ENCODE measurements at places on chromosomes 1 and 21.

DNA sequence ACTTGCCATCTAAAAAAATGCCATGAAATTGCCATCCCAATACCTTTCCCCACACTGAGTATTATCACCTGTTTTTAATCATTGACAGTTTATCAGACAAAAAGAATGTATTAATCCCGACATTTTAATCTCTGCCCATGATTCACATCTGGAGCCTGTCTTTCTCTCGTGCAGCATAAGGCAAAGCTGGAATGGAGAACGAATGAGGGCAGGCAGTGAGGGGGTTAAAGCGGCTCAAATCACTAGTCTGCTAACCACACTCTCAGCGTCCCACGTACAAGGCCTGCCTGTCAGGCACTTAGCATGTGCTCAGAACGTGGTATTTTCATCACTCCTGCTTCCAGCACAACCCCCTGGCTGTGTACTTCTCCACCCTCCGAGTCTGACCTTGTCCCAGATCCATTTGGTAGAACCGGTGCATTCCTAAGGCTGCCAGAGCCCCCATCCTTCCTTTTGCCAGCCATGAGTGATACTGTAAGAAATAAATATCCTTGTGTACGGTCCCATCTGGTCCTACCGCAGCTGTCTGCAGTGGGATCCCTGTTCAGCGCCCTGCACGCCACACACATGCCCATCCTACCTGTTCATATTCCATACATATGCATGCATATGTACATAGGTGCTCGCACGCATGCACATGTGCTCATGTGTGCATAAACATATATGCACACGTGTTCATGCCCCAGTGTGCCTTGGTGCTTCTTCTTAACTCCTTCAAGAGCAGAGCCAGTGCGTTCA lies 34.6 kb upstream of the FHAD1 start:
- DNase-seq = no peak

- DNase-seq = no peak
Measured at GRCh38 chr1:208803011-208803811, 559.0 kb upstream of the PLXNA2 start.

- no peak for DNase-seq
Measured at GRCh38 chr1:191697556-191697955, 460.7 kb upstream of the RGS18 start.

DNA sequence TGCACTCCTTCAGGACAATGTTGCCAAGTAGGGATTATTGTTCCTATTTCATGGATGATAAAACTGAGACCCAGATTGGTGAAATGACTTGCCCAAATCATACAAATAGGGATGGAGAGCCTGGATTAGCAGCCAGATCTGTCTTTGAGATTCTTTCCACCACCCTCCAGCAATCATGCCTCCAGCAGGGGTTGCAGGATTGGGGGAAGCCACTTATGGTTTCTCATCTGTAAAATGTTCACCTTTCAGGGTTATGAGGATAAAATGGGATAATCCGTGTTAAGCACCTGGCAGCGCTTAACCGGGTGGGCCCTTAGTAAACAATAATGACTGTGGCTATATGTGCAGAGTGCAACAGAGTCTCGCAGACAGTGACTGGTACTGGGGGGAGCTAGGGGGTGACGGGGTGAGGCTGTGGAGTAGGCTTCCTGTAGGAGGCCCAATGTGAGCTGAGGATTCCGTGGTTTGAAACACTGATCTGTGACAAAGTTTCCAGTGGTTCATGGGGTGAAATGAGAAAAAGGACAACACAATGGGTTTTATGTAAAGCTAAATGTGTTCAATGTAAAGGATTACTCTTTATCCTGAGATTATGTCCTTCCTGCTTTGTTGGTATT lies 33.7 kb upstream of the FOXO6 start:
- no peak for DNase-seq

DNA sequence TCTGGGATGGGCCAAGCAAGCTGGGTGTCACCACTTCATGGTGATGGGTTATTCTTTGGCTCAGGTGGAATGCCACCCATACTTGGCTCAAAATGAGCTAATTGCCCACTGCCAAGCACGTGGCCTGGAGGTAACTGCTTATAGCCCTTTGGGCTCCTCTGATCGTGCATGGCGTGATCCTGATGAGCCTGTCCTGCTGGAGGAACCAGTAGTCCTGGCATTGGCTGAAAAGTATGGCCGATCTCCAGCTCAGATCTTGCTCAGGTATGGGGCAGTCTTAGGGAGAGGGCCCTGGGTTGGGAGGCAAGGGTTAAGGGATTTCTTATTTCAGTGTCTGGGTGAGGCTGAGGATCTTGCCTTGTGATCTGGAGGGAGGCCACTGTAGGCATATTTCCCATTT lies 15.4 kb upstream of the NASP start:
- DNase-seq = no peak

DNA sequence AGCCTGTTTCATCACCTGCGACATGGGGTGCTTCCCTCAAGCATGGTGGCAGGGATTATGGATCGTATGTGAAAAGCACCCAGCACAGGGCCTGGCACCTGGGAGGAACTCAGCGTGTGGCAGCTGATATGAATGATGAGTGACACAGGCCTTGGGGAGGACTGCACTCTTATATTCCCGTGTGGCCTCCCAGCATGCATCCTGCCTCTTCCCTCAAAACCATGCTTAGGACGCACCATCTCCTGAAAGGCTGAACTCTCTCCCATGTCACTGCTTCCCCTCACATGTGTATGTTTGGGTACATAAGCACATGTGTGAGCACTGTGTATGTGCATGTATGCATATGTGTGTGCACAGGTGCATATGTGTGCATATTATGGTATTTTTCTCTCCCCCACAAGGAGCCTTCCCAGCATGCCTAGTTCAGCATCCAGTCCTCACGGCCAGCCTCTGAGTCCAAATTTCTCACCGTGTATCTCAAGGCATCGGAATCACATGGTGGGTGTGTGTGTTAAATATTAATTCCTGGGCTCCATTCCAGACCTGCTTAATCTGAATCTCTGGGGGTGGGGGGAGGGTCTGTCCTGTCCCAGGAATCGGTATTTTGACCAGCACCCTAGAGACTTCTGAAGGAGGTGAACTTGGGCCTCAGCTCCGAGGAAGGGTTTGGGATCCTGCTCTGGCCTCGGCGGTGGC lies 12.8 kb downstream of the MYOM3 start:
- no peak for DNase-seq

DNA sequence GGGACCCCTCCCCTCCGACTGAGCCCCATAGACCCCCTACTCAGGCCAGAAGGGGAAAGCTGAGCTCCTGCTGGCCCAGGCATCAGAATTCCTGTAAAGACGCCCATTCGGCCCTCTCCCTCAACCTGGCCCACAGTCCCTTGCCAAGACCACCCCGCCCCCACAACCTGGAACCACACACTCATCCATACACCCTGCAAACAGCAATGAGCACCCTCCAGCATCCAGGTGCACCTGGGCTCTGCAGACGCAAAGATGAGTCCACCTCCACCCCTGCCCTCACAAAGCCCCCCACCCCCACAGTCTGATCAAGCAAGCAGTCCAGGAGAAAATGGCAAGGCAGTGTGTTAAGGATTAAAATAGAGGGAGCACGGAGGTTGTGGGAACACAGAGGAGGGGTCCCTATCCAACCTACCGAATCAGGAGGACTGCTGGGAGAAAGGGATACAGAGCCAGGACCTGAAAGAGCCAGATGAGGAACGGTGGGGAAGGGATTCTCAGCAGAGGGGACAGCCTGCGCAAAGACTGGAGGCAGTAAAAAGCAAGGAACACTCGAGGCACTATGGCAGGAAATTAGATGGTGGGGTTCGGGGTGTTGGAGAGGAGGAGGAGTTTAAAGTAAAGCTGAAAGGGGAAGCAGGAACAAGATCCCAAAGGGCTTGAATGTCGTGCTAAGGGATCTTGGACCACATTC lies 67.3 kb upstream of the LAPTM5 start:
- DNase-seq = no peak

- DNase-seq = no peak
Measured at GRCh38 chr1:2972879-2973575, 48.2 kb upstream of the ACTRT2 start.

DNA sequence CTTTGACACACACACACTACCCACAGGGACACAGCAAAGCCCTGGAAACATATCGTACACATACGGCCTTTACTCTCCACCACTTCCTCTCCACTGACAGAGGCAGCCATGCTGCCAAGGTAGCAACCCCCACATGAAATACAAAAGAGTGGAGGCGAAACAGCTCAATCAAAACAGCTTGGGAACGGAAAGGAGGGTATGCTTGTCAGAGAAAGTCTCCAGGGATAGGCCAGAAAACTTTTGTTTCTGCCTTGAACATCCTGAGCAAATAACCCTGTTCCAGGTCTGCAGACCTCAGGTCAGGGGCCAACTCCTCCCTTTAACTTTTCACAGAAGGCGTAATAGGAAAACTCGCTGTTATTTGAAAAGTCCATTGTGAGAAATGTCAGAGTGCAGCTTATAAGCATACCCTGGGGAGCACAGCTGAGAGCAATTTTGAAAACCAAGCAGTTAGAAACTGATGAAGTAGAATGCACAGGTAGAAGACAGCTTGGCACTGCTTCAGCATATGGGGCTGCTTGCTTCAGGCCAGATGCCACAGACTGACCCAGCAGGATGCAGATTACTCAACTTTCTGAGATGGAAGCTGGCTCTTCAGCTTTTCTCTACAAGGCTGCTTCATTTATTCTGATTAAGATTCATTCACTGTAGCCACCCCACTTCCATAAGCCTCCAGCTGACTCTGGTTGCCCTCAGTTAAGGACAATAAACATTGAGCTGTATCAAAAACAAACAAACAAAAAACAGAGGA lies 18.0 kb downstream of the KIAA0319L start:
- DNase-seq = no peak

DNA sequence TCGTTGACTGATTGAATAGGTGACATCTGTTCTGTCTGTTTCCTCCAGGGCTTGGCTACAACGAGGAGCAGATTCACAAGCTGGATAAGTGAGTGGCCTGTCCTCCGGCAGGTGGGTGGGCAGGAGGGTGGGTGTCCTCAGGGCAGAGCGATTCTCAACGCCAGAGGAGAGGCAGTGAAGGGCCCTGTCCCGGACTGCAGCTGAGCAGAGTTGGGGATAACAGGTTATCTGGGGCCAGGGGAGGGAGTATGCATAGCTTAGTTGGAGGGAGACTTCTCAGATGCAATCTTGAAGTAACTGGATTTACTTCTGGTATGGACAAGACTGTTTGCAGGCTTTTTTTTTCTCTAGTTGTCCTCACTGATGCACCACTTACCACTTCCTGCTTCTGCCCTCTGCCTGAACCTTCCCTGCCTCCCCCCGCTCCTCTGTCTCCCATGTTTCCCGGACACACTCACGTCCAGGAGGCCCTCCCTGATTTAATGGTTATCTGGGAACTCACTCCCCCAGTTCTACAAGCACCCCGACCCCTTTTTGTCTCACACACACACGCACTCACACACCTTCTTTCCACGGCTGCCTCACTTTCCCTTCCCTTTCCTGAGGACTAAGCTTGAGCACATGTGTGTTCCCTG lies 16.4 kb upstream of the RASSF5 start:
- no peak for DNase-seq

DNA sequence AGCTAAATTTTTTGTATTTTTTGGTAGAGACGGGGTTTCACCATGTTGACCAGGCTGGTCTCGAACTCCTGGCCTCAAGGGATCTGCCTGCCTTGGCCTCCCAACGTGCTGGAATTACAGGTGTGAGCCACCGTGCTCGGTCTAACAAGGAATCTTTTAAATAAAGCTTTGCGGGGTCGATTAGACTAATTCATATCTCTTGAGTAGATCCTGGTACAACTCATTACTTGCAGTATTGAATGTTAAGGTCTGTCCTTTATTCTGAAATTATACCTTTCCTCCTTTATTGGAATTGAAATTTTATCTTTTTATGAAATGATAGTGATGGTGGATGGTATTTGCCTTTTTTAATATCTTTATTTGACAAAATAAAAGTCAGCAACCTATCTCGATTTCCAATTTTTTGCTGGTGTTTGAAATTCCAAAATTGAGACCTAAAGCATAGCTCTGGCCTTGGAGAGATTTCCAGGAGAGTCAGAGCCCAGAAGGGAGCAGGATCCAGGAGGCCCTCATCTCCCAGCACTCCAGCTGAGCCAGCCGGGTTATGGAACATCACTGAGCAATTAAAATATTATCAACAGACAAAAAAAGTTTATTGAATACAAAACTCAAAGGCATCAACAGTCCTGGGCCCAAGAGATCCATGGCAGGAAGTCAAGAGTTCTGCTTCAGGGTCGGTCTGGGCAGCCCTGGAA lies 4.7 kb downstream of the S100A2 start:
- no peak for DNase-seq
